Ammon's horn (tissue), 1 donor: ENCODE measurements at places on chromosomes 16 and 17.

GRCh38 chr17:61784510-61784909 is 78.8 kb downstream of the BRIP1 start:
- DNase-seq: no peak

- no peak for DNase-seq
These were observed 77.3 kb downstream of the MPRIP start for GRCh38 chr17:17119533-17119932.

- no peak for DNase-seq
These were observed 532 bp downstream of the KDM6B start for GRCh38 chr17:7834542-7834956.

DNA sequence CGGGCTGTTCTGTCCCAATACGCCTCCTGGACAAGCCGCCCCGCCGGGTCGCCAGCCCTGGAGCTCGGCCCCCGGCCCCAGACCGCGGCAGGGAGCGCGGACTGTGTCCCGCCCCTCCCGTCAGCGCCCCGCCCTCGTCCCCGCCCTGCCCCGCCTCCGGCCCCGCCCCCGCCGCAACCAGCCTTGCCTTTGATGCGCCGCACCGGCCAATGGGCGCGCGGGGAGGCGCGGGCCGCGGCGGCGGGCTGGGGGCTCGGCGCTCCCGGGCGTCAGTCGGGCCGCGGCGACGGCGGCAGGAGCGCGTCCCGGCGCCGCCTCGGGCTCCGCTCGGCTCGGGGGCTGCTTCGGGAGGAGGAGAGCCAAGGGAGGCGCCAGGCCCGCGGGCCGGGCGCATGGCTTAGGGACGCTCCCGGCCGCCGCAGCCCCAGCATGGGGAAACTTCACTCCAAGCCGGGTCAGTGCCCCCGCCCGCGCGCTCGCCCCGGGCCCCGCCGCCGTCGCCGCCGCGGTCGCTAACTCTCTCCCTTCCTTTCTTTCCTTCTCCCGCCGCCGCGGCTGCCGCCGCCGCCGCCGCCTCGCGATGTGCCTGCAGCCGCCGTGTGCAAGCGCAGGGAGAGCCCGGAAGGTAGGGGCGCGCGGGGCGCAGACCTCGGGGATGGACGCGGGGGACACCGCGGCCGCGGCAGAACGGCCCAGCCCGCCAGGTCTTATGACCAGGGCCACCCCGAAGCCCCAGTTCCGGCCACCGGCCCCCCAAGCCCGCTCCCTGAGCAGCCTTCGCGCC is at the start of gene NKD1:
NKD1 (plus strand) TSS at position 272 of the 784 bp plus-strand sequence; CDS start at position 430, 158 bp downstream.
- peak; percentile 83 for DNase-seq

GRCh38 chr17:31427684-31428083 is 36.2 kb downstream of the RAB11FIP4 start:
- DNase-seq: no peak

DNA sequence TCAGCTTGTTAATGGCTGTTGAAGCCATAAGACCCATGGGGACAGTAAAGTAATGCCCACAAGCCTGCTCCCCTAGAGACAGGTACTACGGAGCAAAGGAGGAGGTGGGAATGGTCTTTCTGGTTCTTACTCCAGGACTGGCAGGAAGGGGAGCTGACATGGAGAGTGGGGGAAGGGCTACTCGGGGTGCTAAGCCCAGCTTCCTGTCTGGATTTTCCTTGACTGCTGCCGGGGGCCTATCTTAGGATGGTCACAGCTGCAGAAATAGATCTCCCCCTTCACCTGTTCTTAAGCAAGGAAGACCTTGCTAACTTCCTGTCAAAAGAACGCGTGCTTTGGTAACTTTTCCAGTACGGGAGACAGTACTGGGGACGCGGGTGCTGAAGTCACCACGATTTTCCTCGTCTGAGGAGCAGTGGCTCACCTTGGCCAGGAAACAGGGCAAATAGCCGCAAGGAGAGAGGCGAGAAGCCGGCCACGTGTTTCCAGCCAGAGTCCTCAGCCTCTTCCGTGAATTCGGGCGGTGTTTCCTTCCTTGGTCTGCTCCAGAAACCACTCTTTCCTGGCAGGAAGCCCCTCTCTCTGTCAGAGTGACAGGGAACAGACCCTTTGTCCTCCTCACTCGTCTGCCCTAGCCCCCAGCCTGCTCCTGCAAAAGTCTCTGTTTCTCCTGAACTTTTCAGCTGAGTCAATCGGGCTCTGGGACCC is 656 bp upstream of the PRR29 start:
- DNase-seq: no peak

DNA sequence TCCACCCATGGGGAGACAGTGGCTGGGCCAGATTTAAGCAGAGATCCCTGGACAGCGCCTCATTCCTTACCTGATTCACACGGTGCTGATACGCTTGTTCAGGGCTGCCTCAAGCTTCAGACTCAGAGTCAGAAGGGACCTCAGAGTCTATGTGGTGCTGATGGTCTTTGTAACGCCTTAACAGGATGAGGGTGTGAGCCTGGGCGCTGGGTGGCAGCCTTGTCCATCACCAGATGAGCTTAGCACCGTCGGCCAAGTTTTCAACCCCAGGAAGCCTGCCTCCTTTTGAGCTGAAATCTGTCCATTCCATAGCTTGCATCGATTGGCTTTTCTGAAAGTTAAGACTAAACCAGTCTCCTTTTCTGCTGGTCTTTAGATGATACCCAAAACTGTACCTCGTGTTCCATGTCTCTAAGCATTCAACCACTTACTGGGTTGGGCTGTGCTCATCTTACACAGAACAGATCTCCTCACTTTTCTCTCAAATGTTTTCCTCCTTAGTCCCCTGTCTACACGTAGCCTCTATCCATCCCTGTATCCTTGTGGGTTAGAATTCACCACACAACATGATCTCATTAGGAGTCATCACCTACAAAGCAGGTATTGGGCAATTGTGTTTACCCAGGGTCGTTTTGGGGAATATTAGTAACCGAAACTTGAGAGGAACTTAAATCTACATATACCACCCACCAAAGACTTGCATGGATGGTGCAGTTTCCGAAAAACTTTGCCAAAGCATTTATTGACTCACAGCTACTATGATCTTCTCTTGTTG is 573.4 kb downstream of the CDH13 start:
- DNase-seq: peak; percentile 81

DNA sequence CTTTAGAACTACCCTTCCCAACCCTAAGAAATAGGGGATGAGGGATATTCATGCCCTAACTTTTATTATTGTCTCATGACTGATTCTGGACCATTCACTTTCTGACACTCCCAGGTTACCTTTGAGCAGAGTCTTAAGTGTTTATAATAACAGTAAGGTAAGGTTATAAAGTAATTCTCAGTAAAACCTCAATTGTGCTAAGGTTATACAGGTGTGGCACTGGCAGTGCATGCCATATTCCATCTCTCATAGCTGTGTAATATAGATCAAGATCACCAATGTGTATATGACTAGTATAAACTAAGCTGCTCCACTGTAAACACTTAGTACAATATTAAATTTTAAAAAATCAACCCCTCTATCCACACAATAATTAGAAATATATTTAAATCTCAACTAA is 89.1 kb downstream of the KCNJ2 start:
- no peak for DNase-seq

DNA sequence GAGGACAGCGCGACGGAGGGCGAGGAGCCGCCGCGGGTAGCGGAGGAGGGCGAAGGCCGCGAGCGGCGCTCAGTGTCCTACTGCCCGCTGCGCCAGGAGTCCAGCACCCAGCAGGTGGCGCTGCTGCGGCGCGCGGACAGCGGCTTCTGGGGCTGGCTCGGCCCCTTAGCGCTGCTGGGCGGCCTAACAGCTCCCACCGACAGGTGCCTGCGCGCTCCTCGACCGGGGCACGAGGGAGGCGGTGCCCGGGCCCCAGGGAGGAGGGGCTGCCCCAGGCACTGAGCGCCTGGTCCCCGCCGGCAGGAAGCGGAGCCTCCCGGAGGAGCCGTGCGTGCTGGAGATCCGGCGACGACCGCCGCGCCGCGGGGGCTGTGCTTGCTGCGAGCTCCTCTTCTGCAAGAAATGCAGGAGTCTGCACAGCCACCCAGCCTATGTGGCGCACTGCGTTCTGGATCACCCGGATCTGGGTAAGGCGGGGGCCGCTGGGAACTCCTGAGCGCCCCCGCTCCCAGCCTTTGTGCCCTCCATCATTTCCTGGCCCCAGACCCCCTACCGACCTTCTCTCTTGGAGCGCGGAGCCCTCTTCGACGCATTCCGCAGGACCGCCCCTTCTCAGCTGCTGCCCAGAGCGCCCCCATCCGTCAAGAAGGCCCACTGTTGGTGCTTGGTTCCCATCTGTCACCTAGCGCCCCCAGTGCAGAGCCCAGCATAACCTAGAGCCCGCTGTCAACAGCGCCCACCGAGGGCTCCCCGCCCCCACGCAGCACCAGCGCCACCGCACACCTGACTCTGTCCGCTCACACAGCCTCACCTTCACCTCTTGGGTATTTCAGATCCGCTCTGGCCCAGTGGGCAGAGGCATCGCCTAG is 3.7 kb downstream of the C17orf50 start:
- peak; percentile 87 for DNase-seq

- DNase-seq: no peak
These were observed 21.9 kb downstream of the PRKAR1A start for GRCh38 chr17:68533887-68534694.

DNA sequence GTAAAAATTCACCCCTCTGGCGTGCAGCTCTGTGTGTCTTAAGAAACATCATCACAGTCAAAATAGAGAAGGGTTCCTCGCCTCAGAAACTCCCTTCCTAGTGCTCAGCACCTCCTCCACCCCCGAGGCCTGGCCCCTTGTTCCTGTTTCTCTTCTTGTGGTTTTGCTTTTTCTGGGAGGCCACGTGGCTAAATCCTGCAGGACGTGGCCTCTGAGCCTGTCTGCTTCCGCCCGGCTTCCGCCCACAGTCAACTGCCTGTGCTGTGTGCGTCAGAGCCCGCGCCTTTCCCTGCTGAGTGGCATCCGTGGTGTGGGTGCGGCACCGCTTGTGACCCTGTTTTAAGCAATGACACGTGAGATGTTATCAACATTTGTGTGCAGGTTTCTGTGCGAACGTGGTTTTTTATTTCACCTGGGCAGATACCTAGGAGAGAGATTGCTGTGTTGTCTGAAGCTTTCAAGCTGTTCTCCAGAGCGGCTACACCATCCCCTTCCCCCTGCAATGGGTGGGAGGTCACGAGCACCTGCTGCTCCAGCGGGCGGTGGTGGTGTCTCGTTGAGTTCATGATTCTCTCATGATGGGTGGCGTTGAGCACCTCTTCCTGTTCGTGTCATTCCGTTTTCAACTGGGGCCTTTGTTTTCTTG is 21.7 kb downstream of the ACSF3 start:
- peak; percentile 85 for DNase-seq

DNA sequence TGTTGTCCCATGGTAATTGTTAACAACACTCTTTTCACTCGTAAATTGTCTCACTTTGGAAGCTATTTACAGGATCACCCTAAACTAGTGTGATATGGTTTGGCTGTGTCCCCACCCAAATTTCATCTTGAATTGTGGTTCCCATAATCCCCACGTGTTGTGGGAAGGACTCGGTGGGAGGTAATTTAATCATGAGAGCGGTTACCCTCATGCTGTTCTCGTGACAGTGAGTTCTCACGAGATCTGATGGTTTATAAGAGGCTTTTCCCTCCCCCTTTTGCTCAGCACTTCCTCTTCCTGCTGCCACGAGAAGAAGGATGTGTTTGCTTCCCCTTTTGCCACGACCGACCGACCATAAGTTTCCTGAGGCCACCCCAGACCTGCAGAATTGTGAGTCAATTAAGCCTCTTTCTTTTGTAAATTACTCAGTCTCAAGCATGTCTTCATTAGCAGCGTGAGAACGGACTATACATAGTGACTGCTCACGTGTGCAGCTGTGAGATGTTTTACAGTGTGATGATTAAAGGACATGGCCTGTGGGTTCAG is 34.4 kb downstream of the DNAH3 start:
- DNase-seq: no peak

DNA sequence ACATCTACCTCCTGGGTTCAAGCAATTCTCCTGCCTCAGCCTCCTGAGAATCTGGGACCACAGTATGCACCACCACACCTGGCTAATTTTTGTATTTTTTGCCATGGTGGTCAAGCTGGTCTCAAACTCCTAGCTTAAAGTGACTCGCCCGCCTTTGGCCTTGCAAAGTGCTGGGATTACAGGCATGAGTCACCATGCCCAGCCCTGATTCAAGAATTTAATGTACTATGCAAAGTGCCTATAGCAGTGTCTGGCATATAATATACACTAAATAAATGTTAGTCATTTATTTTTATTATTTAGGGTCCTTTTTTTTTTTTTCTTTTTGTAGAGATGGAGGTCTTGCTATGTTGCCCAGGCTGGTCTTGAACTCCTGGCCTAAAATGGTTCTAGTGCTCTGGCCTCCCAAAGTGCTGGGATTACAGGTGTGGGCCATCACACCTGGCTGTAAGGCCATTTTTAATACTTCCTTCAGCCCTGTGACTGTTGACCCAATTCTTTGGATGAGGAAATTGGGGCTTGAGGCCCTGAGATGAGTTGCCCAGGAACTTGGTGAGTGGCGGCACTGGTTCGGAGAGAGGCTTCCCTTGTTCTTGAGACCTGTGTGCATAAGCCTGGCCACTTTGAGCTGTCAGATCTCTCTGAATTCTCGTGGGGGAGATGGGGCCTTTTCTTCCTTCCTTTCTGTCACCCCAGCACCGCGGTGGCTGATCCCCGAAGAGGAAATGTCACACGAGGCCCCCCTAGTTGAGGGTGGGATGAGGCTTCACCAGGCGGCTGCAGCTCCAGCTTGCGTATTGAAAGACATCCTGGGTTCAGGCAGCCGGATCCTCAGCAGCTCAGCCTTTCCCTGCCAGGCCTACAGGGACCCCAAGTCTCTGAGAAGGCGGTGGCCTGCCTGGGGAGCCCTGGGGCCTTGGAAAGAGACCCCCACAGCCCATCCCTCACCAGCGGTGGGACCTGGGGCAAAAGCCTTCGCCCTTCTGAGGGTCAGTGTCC is 38.7 kb downstream of the LAT start:
- no peak for DNase-seq

DNA sequence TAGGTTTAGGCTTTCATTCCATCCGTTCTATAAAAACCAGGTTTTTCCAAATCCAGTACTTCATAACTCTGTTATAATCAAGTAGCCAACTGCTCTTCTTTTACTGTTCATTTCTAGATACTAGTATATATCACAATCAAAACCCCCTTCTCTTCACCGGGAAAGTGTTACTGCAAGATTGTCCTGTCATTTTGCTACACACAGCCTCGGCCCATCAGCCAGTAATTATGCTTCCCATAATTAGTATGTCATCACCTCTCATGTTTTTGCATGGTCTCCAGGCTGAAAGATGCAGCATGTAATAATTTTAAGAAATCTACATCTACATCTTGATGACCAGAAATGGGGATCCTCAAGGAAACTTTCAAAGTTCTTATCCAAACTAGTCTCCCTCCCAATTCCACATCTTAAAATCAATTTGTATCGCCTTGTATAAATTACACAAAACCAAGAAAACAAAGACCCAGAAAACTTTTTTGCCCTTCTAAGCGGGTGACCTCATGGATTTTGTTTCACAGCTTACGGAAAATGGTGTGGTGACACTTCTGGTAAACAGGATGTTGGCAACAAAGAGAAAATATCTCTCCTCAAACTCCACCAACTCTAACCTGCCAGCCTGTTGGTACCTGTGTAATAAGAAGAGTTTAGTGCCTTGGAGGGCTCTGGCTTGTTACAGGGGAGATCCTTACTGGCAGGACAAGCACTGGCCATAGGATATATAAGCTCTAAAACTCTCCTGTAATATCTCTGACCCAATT is 9.3 kb downstream of the TACO1 start:
- DNase-seq: no peak
